ENCODE measurements at places on chromosomes 3 and 15. TPM values are rescaled to one million over a fixed set of nuclear protein-coding genes. Genes with fewer than 3 reads are reported as not detected.

The TMEM43 gene
- 44.1 TPM for total RNA-seq

DNA sequence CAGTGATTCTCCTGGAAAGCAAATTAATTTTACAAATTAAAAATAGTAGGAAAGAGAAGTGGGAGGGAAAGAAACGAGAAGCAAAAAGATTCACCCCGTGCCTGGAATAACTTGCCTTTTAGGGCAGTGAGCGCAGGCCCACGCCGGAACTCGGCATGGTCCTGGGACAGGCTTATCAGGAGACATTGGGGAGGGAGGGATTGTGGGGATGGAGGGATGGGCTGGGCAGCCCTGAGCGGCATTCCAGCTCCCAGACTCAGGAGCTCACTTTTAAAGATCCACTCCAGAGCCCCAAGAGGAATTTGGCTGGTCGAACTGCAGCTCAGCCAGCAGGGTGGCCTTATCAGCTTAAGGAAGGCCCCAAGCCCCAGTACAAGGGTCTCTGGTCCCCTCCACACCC is 117.9 kb downstream of the ADCY5 start:
- DNase-seq = no peak

The YEATS2 gene
- 62.1 TPM for total RNA-seq

- no peak for DNase-seq
Observed at GRCh38 chr3:10522646-10523303, 17.4 kb upstream of the ATP2B2 start.

DNA sequence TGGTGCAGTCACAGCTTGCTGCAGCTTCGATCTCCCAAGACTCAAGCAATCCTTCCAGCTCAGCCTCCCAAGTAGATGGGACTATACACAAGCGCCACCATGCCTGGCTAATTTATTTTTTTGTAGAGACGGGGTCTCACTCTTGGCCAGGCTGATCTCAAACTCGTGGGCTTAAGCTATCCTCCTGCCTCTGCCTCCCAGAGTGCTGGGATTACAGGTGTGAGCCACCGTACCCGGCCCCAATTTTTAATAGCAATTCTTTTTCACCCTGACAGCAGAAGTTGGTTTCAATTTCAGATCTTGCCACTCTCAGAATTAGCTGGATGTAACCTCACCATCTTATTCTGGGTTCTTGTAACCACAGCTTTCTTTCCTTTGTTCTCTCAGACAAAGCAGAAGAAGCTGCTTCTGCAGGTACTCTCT is 64.8 kb downstream of the TRIM71 start:
- DNase-seq = no peak

GRCh38 chr3:123767564-123768292 is 116.4 kb downstream of the MYLK start:
- no peak for DNase-seq

Measured in occipital lobe (tissue), 3 donors.